ENCODE measurements at places on chromosomes 6 and 20.

GRCh38 chr20:10376270-10377075, 57.5 kb downstream of the MKKS start:
- no peak for DNase-seq

DNA sequence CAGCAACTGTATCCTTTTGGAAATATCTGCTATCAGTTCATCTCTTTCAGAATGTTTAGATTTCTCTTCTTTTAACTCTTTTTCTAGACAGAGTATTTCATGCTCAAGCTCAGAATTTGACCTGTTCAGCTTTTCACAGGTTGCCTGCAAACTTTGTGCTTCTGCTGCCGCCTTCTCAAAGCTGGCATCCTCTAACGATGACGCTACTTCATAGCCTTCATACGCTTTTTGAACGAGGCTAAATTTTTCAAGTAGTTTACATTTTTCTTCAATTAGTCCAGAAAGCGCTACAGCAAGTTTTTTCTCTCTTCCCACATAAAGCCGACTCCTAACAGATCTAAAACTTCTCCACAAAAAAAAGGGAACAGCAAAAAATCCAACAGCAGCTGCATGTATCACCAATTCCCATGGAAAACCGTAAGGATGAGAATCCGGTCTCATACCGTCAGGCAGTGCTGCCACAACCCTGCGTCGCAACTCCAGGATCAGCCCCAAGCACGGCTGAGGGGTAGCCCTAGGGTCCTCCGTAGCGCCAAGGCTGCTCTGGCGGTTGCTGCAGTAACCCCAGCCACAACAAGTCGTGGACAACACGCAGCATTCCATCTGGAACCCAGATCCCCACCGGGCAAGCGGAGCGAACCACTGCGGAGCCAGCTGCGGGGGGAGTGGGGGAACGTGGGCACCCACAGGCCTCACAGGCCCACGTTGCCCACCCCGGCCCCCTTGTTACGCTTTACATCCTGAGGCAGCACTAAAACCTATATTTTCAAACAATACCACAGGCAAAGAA, 30.6 kb downstream of the DACT2 start:
- no peak for DNase-seq

DNA sequence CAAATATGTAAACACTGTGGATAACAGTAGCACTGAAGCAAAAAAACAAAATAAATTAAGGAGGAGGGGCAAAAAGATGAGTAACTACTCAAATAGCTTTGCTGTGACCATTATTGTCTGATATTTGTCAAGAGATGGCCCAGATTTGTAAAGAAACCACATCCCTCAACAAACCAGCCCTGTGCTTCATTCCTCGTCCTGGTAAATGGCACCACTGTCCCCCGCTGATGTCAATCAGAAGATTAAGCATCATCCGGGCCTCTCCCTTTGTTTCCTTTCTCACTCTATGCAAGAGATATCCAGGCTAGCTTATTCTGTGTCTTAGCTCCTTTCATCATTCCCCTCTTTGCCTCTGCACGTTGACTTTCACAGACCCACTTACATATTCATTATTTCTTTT, 259.0 kb downstream of the SYNE1 start:
- peak; percentile 65 for DNase-seq

GRCh38 chr6:169371344-169372127, 117.9 kb upstream of the THBS2 start:
- DNase-seq, result peak; percentile 54

DNA sequence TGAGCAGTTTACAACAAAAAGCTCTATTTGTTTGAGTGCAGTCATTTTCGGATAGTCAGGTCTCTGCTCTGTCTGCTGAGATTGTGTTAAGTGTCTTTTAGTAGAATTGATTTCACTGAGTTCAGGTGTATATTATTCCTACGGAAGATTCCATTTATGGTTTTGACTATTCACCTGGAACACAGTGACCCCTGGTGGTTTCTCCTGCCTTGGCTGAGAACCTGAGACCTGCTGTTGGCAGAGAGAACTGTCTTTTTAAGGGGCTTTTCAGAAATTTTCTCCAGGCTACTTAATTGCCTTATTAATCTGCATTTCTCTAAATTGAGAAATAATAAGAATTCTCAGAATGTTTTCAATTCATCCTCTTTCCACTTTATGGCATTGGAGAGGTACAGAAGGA, 508.0 kb downstream of the TBC1D32 start:
- no peak for DNase-seq

GRCh38 chr6:142946924-142947713, 2.1 kb upstream of the HIVEP2 start:
- DNase-seq, result peak; percentile 57

DNA sequence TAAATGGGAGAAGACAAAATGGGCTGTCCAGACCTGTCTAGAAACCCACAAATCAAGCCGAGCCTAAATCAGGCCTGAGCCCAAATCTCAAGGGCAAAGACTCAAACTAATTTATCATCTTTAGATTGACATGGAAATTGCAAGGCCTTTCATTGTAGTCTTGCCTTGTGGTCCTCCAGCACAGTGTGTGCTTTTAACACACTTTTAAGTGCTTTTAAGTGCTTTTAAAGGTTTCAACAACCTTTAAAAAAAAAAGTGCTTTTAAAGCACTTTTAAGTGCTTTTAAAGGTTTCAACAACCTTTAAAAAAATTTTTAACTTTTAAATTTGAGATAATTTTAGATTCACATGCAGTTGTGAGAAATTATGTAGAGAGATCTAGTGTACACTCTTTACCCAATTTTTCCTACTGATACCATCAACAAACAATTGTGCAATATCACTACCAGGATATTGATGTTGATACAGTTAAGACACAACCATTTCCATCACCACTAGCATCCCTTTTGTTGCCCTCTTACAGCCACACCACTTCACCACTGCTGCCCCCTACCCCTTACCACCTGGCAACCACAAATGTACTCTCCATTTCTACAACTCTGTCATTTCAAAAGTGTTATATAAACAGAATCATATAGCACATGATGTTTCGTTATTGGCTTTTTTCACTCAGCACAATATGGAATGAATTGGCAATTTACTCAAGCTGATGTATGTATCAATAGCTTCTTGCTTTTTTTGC, 23.1 kb upstream of the DCBLD1 start:
- DNase-seq, result no peak

- DNase-seq, result no peak
Measured at GRCh38 chr20:54107600-54108325, 37.4 kb upstream of the BCAS1 start.

DNA sequence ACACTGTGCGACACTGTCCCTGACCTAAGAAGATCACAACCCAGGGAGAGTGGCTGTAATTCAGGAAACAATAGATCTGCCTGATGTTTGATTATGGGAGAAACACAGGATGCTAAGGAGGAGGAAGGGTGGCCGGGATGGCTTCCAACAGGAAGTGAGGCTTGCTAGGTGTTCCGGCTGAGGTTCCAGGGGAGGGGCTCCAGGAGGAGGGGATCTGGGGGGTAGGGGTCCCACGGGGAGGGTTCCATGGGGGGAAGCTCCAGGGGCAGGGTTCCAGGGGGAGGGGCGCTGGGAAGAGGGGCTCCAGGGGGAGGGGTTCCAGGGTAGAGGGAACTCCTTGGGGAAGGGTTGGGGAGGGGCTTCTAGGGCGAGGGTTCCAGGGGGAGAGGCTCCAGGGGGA, 48.6 kb downstream of the DAAM2 start:
- DNase-seq, result no peak

DNA sequence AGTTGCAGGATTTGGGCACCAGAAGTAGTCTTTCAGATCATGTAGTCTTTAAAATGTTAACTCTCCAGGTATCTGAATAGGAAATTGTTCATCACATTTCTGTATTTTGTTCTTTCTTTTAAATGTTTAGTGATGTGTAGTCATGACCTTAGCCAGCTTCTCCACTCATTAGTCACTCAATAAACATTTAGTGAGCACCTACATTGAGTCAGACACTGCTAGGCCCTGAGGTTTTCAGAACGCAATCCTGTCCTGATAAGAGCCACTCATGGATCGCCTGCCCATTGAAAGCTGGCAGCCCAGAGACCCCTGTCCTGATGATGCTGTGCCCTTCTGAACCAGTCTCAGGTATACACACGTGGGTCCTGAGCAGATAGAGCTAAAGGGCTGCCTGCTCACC, 163.4 kb upstream of the HEY2 start:
- no peak for DNase-seq

- DNase-seq, result peak; percentile 74
Measured at GRCh38 chr20:45433316-45433715, 17.4 kb downstream of the PIGT start.

All from fibroblast of gingiva (primary cell).